ENCODE measurements at places on chromosomes 6 and 20. TPM values are rescaled to one million over a fixed set of nuclear protein-coding genes. Genes with fewer than 3 reads are reported as not detected.

- no peak for DNase-seq
These were observed 493.9 kb upstream of the MARCKS start for GRCh38 chr6:113363048-113363798.

- no peak for DNase-seq
These were observed 112.4 kb downstream of the HDGFL1 start for GRCh38 chr6:22681761-22682160.

DNA sequence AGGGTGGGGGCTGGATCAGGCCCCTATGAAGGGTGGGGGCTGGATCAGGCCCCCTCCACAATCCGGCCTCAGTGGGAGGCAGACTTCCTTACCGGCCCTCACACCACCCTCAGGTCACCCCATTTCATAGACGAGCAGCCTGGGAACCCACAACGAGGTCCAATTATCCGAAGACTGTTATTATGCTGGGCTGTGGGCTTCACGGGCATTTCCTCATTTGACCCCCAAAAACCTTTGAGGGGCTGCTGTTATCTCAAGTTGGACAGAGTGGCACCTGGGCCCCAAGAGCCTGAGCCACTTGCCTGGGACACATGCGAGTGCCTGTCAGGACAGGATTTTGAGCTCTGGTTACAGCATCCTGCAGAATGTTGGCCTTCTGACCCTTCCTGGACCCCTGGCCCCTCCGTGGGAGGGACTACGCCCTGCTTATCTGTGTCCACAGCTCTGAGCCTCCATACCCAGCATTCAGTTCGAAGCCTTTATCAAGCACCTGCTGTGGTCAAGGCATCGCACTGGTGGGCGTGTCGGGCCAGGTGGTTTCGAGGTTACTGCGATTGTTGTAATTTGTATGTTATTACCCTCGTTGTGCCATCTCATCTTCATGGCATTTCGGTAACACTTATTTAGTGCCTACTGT lies 34.5 kb upstream of the PCMTD2 start:
- no peak for DNase-seq

- DNase-seq, result no peak
These were observed 2.6 kb downstream of the TOMM6 start for GRCh38 chr6:41790045-41790444.

- no peak for DNase-seq
These were observed 173.0 kb upstream of the SCGN start for GRCh38 chr6:25478973-25479372.

The SIRT5 gene
- 5.7 TPM for total RNA-seq

The POU3F2 gene
- not detected for total RNA-seq

DNA sequence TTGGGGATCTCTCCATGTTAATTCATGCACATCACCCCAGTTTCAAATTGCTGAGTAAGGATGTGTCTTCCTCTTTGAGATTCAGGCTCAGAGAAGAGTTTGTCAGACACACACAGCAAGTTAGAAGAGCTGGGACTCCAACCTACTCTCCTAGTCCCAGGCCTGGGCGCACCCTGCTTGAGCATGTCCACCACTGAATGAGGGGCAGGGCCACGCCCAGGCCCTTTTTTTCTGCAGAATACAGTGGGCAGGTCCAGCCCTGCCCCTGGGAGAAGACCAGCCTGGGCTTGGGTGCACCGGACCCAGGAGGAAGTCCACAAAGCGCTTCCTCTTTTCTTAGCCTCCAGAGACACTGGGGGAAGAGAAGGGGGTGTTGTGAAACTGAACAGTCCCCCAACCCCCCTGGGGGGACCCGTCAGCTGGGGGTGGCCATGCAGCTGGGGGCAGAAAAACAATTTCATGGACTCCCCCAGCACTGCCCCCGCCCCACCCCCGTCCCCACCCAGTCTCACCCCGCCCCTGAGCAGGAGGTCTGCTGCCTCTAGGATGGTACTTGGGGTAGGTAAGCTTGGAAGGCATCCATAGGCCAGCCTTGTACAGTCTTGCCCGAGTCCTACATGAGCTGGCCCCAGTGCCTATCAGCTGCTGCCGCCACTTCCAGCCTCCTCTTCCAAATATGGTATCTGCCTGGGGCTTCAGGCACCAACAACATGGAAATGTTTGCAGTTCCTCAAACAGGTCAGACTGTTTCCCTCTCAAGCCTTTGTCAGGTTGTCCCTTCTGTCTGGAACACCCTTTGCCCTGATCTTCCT lies 11.7 kb upstream of the HCK start:
- DNase-seq, result no peak

GRCh38 chr6:31687321-31687720 lies 6.5 kb upstream of the LY6G5C start:
- DNase-seq, result no peak

DNA sequence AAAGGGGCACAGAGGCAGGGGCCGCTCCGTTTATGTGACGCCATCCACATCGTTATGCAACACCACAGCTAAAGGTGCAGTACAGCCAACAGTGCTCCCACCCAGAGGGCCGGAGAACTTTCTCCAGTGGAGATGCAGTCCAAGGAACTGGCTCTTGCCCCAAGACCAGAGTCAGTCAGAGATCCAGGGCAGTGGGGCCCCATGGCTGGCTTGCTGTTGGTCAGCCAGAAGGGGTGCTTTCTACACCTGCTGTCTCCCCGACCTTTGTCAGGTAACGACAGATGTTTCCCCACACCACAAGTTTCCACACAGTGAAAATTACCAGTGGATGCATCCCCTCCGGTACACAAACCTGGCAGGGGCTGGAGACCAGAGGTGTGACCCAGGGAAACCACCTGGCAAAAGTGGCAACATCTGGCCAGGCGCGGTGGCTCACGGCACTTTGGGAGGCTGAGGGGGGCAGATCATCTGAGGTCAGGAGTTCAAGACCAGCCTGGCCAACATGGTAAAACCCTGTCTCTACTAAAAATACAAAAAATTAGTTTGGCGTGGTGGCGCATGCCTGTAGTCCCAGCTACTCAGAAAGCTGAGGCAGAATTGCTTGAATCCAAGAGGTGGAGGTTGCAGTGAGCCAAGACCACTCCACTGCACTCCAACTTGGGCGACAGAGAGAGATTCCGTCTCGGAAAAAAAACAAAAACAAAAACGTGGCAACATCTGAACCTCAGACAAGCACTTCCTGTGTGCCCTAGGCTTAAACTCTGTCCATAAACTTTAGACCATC lies 34.9 kb downstream of the UBE2V1 start:
- no peak for DNase-seq

The SCGN gene
- not detected for total RNA-seq

GRCh38 chr20:50762045-50762422 lies 30.7 kb downstream of the PARD6B start:
- no peak for DNase-seq
